Upper lobe of left lung (tissue), 6 donors: ENCODE measurements at places on chromosomes 2 and 18. TPM values are rescaled to one million over a fixed set of nuclear protein-coding genes. Genes with fewer than 3 reads are reported as not detected.

Gene RSAD2
- total RNA-seq, result 10.3 TPM

Gene THSD7B
- total RNA-seq, result not detected

Gene SNED1
- 26.0 TPM for total RNA-seq

Gene RNF125
- 4.1 TPM for total RNA-seq

GRCh38 chr2:171237751-171238505 is 77.2 kb upstream of the TLK1 start:
- H3K4me1 ChIP-seq, result no peaks in the 10 kb centered on the region
- H3K36me3 ChIP-seq, result no peaks in the 10 kb centered on the region
- peak; percentile 27 for DNase-seq
- no peak overlapping the region for H3K4me3 ChIP-seq
- peak overlapping the region; percentile 45 for H3K27ac ChIP-seq

DNA sequence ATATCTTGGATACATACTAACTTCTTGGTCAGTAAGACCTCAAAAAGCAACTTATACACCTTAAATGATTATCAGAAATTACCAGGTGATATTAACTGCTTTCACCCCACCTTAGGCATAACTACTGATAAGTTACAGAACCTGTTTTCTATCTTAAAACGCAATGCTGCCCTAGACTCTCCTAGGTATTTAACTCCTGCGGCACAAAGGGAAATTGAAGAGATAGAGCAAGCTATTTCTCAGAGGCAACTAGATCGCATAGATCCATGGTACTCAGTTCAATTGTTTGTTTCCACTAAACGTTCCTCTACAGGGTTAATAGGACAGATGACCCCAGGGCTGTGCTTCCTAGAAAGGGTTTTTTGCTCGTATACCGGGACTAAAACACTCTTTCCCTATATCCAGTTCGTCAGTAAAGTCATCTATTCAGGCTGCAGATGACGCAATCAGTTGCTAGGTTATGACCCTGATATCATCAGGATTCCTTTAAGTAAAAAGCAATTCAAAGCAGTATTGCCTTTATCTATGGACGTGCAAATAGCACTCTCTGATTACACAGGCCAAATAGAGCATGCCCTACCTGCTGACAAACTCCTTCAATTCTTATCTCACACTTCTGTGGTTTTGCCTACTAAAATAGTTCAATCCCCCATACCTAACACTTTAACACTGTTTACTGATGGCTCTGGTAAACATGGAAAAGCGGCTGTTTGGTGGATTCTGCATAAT is 62.3 kb upstream of the MYO3B start:
- no peak for DNase-seq
- no peak overlapping the region for H3K27ac ChIP-seq
- no peaks in the 10 kb centered on the region for H3K4me1 ChIP-seq
- no peaks in the 10 kb centered on the region for H3K27me3 ChIP-seq
- H3K36me3 ChIP-seq, result no peaks in the 10 kb centered on the region
- H3K4me3 ChIP-seq, result no peak overlapping the region

- no peaks in the 10 kb centered on the region for H3K4me1 ChIP-seq
- H3K27me3 ChIP-seq, result no peaks in the 10 kb centered on the region
- no peaks in the 10 kb centered on the region for H3K36me3 ChIP-seq
- H3K4me3 ChIP-seq, result no peak overlapping the region
Observed at GRCh38 chr18:1383465-1383864, 478.8 kb downstream of the ADCYAP1 start.

GRCh38 chr2:26008851-26009566 is 24.9 kb upstream of the RAB10 start:
- H3K4me3 ChIP-seq, result no peak overlapping the region
- DNase-seq, result no peak
- H3K27ac ChIP-seq, result peak overlapping the region; percentile 42
- peaks cover 30% of the 10 kb centered on the region for H3K4me1 ChIP-seq

DNA sequence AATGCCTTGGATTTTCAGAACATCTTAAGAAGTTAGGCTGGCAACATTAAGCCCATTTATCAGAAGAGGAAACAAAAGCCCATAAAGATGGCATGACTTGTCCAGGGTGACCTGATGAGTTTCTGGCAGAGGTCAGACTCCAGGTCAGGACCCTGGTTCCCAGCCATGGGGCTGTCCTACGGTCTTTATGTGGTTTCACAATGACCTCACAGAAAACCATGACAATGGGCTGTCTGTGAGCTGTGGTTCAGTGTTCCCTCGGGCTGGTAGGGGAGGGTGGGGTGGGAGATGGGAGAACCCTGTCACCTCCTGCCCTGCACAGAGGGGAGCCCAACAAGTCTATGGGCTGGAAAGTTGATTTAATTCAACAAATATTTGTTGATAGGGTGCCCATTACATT is 101.8 kb downstream of the LOXHD1 start:
- H3K27me3 ChIP-seq, result no peaks in the 10 kb centered on the region
- H3K4me3 ChIP-seq, result no peak overlapping the region
- no peak overlapping the region for H3K27ac ChIP-seq
- no peak for DNase-seq

DNA sequence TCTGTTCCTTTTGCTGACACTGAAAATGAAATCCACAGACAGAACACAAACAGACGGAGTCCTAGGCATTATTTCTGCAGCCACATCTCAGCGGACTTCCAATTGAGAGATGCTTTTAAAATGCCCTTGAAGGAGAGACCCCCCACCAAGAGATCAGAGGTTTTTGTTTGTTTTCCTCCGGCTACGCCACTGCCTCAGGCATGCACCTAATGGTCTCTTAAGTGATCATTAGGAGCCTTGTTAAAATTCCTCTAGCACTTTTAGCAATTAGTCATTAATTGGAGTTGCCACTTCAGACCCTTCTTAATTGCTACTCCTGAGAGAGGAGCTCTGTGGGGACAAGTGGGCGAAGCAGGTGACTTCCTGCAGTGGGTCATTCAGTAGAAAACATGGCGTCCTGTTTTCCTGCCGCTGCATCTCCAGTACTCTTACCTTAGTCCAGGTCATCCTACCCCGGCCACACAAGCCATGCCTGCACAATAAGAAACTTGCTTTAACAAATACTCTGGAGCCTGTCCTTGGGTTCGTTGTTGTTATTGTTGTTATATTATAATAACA is 257.7 kb upstream of the CHAC2 start:
- H3K27ac ChIP-seq, result no peak overlapping the region
- no peak overlapping the region for H3K4me3 ChIP-seq
- H3K27me3 ChIP-seq, result no peaks in the 10 kb centered on the region
- H3K4me1 ChIP-seq, result no peaks in the 10 kb centered on the region

DNA sequence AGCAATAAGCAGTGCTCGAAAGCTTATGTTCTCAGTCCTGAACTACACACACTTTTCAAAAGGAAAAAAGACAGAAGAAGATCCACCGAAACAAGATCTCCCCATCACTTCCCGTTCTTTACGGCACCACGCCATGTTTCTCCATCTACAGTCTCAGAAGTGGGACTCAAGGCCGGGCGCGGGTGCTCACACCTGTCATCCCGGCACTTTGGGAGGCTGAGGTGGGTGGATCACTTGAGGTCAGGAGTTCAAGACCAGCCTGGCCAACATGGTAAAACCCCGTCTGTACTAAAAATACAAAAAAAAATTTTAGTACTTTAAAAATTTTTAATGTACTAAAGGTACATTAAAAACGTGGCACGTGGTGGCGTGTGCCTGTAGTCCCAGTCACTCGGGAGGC is 31.2 kb downstream of the ZNF516 start:
- no peaks in the 10 kb centered on the region for H3K27me3 ChIP-seq
- no peak overlapping the region for H3K27ac ChIP-seq
- H3K4me3 ChIP-seq, result no peak overlapping the region
- peaks cover 15% of the 10 kb centered on the region for H3K4me1 ChIP-seq

- H3K4me1 ChIP-seq, result peaks cover 6% of the 10 kb centered on the region
- DNase-seq, result no peak
- H3K36me3 ChIP-seq, result peaks cover 13% of the 10 kb centered on the region
- no peaks in the 10 kb centered on the region for H3K27me3 ChIP-seq
- peak overlapping the region; percentile 53 for H3K4me3 ChIP-seq
- H3K27ac ChIP-seq, result no peak overlapping the region
Observed at GRCh38 chr2:108787216-108787541, 608 bp downstream of the CCDC138 start.

- no peaks in the 10 kb centered on the region for H3K4me1 ChIP-seq
- H3K27me3 ChIP-seq, result no peaks in the 10 kb centered on the region
- DNase-seq, result no peak
- H3K36me3 ChIP-seq, result no peaks in the 10 kb centered on the region
Observed at GRCh38 chr2:131023758-131024157, 69.5 kb downstream of the FAM168B start.

- H3K36me3 ChIP-seq, result no peaks in the 10 kb centered on the region
- H3K4me3 ChIP-seq, result no peak overlapping the region
- H3K27ac ChIP-seq, result no peak overlapping the region
- H3K4me1 ChIP-seq, result peaks cover 19% of the 10 kb centered on the region
- DNase-seq, result no peak
Observed at GRCh38 chr2:127216095-127216494, 4.0 kb downstream of the CYP27C1 start.
